NB4 (cell line): ENCODE measurements at places on chromosomes 2 and 18.

DNA sequence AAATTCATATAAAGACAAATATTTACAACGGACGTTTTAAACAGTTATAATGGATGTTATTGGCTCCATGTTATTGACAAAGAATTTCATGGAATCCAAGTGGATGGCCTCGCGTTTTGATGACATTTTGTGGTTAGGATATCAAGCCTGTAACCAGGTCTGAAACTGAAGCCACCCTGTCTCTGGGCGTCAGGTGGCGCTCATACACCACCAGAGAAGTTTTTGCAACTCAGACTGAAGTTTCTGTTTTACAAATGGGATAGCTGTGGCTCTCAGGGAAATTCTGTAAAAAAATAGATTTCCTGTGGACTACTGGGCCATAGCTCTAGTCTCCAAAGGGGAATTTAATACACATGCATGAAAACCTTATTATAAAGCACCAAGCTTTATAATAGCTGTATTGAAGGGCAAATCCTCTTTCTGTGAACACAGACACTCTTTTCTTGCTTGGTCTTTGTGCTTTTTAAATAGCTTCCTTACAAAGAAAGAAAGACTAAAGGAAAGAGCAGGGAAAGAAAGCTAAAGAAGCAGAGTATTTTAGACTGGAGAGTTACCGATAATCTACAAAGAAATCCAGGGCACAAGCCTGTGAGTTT lies 86.7 kb downstream of the C18orf54 start:
- DNase-seq: peak; percentile 55

GRCh38 chr2:173667415-173667814 lies 297.8 kb downstream of the SP3 start:
- DNase-seq: no peak

DNA sequence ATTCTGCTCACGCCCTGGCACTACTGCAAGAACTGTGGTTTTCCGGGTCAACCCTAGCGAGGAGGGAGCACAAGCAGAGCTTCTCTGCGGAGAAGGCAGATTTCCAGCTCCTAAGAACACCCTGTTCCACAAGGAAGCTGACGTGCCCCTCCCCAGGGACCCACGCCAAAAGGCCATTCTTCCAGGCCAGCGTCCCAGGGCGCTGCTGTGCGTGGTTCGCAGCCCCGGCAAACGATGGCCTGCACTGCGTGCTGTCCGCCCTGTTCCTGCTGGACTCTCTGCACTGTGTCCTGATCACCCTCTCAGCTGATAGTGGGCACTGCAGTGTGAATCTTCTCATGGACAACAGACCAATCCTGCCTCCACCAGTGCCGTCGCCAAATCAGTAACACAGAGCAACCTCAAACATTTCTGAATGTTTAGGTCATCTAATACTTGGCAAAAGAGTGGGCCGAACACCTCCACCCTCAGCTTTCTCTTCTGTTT lies 49.1 kb downstream of the ADI1 start:
- DNase-seq: no peak

GRCh38 chr2:168456521-168457189 lies 583 bp downstream of the CERS6 start:
- DNase-seq: peak; percentile 73
